ENCODE measurements at places on chromosomes 3 and 15.

DNA sequence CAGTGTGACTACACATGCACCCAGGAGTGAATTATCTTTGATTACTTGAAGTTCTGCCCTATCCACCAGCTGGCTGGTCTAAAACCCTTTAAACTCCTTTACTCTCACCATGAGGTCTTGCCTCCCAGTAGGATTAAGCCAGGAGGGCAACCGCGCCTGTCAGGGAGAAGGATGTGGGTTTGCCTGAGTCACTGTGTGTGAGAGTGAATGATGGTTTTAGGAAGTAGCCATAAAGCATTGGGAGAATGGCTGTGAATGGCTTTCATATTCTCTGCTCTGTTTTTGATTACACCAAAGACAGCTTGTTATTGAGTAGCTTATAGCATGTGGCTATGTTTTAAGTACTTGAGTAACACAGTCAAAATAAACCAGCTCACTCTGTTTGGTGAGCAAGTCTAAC, 637.7 kb upstream of the TBL1XR1 start:
- no peak for DNase-seq

DNA sequence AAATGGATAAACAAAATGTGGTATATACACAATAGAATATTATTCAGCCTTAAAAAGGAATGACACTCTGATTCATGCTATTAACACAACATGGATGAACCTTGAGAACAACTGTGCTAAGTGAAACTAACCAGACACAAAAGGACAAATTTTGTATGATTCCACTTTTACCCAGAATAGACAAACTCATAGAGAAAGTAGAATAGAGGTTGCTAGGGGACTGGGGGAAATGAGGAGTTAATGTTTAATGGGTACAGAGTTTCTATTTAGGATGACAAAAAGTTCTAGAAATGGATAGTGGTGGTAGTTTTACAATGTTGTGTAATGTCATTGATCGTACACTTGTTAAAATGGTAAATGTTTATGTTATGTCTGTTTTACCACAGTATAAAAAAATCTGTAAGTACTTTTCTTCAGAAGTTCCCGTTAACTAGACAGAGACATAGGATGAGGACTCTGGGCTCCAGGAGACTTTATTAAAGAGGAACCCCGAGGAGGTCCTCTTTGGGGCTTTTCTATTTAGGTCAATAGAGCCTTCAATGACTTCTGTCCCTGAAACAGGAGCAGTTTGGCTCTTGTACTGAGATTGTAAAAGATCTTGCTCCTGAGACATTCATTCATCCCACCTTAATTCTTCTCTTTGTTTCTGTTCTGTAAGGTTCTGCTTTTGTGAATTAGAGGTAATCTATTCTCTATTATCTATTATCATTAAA, 24.5 kb downstream of the ABHD6 start:
- DNase-seq = no peak

DNA sequence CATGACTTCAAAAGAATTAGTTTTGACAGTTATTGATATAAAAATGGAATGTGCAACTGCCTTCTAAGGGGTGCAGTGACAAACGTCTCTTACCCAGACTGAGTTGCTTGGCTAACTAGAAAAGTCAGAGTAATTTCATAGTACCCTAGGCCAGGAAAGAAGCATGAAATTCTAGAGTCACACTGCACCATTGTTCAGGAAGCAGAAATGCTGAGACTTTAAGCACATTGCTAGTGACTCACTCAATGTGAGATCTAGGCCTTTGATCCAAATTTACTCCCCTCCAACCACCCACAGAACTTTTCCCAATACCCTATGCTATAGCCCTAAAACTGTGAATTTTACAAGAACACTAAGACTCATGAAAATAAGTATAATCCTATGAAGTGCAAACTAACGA, 110.8 kb downstream of the DUT start:
- DNase-seq = no peak

DNA sequence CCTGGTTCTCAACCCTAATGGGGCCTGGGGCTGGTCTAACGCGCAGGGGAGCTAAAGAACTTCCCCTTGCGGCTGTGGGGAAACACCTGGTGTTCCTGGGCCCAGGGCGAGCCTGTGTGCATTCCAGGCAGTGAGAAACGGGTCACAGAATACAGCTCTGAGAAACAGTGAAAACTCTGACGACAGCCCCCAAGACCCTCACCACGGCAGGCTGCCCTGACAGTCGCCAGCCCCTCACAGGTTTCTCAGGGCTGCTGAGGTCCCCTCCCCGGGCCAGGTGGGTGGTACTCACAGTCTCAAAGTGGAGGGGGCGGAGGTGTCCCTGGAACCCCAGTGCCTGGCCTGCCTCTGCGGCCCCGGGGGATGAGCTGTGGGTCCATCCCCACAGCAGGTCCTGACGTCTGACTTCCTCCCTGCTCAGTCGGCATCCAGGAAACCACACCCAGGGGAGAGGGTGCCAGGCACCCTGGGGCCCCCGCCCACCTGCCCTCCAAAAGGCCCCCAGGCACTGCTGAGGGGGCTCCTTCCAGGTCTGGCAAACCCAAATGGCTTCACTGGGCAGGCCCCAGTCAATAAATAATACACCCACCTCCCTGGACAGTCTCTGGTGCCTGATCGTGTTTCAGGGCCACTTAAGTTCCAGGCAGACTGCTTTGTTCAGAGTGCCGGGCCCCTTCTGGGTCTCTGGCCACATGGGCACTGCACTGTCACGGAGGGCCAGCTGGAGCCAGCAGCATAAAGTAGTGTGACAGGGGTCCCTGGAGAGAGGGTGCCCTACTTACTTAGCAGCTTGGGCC, 57.7 kb downstream of the IQSEC1 start:
- no peak for DNase-seq

DNA sequence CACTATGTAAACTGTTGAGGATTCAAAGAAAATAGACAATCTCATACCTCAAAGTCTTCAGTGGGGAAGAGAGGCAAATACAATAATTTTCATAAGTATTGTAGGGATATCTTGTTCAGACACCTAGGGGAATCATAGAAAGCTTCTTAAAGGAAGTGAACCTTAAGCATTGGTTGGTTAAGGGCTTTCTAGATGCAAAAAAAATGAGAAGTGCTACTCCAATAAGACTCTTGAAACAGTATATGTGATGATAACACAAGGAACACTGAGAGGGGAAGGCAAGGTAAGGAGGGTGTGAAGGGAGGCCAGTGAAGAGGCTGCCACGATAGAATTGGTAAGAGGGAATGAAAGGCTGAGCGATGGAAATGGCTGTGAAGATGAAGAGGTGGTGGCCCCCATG, 104.1 kb downstream of the TPRG1 start:
- DNase-seq = no peak

DNA sequence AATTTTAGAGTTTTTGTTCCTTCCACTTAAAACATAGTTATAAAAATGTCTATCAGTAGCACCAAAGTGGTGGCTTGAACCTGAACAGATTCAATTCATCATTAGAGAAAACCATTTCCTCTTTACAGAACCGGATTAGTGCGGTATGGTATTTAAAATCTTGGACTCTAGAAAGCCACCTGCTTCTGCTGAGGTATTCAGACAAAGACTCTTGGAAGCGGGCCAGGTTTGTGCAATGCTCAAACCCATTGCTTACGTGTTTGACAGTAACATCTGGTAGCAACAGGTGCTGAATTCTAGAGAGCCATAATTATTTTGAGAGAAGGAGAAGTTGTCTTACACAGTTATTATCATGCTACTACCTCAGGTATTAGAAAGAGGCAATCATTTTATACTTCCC, 290.5 kb downstream of the NAALADL2 start:
- no peak for DNase-seq

DNA sequence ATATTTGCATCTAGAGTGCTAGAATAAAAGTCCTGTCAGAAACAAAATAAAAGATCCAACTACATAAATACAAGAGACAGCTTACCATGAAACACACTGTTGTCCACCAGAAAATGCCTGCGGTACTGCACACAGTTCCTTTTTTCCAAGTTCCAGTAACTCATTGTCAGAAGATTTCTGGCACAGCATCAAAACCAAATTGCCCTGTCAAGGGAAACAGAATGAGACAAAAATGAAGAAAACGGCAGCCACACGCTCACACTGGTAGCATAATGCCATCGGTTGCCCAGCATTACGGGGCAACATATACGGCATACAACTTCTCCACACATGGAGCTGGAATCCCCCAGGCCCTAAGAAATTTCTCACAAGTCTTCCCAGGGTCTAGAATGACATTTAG, 40.8 kb downstream of the PLCH1 start:
- DNase-seq = no peak

GRCh38 chr15:30038667-30039523, 43.9 kb upstream of the GOLGA8J start:
- DNase-seq = no peak

DNA sequence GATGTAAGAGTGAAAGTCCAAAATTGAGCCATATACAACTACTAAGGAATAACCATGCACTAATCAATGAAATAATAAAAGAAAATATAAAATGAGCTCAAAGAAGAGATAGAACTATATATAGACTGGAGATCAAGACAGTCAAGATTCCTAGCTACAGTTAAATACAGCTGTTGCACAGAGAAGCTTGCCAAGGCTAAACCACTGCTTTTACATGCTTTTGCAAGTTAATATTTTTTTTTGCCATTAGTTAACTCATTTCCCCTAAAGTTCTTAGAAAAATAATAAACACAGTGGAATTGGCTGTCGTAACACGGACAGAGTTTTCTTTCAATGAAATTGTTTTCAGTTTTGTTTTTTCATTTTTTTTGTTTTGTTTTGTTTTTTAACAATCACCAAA, 123.0 kb downstream of the VGLL3 start:
- DNase-seq = no peak

DNA sequence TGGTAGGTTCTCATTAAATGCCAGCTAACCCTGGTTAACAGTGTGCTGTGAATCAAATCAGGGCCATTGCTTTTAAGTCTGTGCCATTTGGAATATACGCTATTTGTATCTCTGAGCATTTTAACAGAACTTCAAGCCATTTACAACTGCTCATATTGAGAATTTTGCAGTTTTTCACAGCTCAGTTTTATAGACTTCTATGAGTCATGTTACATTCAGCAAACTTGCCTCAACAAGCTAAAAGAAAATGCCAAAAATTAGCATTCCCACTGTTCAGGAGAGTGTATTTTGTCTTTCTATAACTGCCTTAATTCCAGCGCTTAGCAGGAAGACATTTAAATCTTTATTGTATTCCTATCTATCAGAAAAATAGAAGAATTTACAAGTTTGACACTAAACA, 196.4 kb downstream of the GBE1 start:
- DNase-seq = no peak

DNA sequence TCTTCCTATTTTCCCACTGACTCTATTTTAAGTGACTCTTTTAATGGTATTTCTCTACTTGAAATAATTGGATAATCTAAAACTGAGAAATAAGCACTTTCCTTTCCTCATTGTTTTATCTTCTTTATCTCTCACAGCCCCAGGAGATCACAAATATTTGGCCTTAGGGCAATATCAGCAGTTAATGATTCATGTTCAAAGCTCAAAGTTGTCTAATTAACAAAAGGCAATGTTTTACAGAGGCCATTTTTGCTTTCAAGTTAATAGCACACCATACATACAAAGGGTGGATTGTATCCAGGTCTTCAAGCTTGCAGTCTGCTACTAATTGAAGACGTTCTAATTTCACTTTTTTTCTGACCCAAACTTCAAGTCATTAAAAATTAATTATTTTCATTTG, 120.1 kb downstream of the LRRN1 start:
- DNase-seq = no peak

GRCh38 chr15:48244921-48245320, 38.8 kb downstream of the SLC12A1 start:
- DNase-seq = no peak

- DNase-seq = no peak
These were observed 11.8 kb downstream of the SAMD7 start for GRCh38 chr3:169923189-169923588.

- DNase-seq = no peak
These were observed 52.7 kb downstream of the TLE3 start for GRCh38 chr15:70045045-70045444.

GRCh38 chr3:7874116-7874515, 627.5 kb upstream of the LMCD1 start:
- DNase-seq = no peak

DNA sequence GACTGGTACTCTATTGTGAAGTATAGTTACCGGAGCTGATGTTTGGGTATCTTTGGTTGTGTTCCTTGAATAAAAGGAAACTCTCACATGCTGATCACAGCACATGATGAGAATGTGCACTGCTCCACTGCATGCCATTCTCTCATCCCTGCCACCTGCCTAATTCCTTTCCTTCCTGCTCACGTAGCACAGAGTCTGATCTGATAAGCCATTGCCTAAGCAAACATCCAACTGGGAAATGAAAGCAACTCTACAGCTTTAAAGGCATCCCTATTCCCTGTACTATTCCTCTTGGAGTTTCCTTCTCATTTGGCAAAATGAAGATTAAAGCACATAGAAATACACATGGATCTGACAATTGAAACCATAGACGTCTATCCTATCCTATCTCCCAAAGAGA, 359.8 kb downstream of the C3orf38 start:
- no peak for DNase-seq

GRCh38 chr3:143700431-143700975, 147.8 kb downstream of the SLC9A9 start:
- DNase-seq = no peak

DNA sequence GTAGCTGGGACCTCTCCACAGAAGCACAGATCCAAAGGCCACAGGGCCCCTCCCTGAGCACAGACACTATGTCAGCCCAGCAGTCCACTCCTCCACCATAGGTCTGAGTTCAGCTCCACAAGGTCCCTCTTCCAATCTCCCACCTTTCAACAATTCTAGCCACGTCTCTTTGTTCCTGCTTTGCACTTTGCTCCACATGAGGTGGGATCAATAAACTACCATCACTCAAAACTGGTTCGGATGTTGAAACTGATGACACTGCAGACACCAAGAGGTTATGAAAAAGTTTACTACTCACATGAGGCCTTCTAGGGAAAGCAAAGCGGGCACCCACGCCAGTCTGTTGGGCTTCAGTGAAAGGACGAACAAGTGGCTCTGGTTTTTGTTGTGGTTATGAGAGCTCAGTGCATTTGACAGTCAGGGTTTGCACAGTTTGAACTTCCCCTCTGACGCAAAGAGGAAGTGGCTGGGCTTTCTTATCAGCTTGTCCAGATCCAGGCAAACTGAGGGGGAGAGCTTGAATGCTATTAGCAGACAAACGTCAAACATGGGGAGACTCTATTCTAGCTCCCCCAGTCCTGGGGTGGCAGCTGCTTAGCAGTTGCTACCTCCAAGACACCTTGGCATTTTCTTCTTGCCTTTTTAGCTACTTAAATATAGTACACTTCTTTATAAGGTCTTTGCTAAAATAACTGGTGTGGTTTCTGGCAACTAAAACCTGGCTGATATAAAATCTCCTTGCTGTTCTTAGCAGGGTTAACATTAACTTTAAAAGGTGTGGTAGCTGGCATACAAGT, 37.8 kb downstream of the ZNF445 start:
- no peak for DNase-seq
